ENCODE measurements at places on chromosomes 13 and 19. TPM values are rescaled to one million over a fixed set of nuclear protein-coding genes. Genes with fewer than 3 reads are reported as not detected.

The SPRED3 gene
- 0.68 TPM for total RNA-seq

The KIR2DL1 gene
- not detected for total RNA-seq

The CYSLTR2 gene
- total RNA-seq, result 22.2 TPM

The TNNT1 gene
- total RNA-seq, result 9.6 TPM

The NCAN gene
- 0.03 TPM for total RNA-seq

The ADGRE3 gene
- total RNA-seq, result not detected

The LIM2 gene
- total RNA-seq, result not detected

The MTRF1 gene
- 18.5 TPM for total RNA-seq

The MAST1 gene
- total RNA-seq, result 0.32 TPM

The PHLDB3 gene
- 24.9 TPM for total RNA-seq

The TNFSF13B gene
- total RNA-seq, result 0.48 TPM

The SHISA7 gene
- not detected for total RNA-seq

The NCCRP1 gene
- 1.6 TPM for total RNA-seq

The ZNF813 gene
- total RNA-seq, result 7.7 TPM

The SNRPA gene
- total RNA-seq, result 25.1 TPM

Measured in hepatocyte (in vitro differentiated cells).